Activated CD4-positive, alpha-beta T cell treated with anti-CD3 and anti-CD28 coated beads, Interleukin-2, amount 50 U/mL, for 1 hour (primary cell): ENCODE measurements at places on chromosomes 2 and 18.

GRCh38 chr2:70113359-70114070 is 26.2 kb downstream of the PCBP1 start:
- no peak for DNase-seq

GRCh38 chr2:163343316-163343715 is 392.5 kb downstream of the FIGN start:
- DNase-seq: no peak

DNA sequence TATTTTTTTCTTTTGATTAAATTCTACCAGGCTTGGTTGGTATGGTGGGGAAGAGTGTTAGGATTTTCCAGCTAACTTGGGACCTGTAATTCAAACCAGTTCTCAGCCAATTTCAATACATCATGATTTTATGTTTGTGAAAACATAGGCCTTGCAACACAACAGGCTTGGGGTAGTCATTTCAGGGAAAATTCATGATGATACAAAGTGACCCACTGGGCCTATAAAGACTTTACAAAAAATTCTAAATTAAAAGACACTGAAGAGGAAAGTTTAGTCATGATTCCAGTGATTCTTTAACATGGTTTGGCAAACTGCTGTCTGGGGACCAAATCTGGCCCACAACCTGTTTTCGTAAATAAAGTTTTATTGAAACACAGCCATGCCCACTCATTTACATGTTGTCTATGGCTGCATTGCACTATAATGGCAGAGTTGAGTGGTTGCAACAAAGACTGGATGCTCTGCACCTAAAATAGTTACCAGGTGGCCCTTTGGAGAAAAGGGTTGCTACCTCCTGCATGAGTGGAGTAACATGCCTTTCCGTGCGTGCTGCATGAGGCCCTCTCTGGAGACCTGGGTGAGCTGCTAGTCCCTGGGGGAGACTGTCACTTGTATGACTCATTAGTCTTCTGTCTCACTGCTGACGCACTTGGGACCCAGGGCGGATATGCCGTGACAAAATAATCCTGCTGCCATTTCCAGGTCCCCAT is 73.6 kb downstream of the NPAS2 start:
- no peak for DNase-seq

GRCh38 chr18:36809590-36810381 is 19.0 kb downstream of the TPGS2 start:
- DNase-seq: peak; percentile 10
